ENCODE measurements at places on chromosomes 11 and 22.

DNA sequence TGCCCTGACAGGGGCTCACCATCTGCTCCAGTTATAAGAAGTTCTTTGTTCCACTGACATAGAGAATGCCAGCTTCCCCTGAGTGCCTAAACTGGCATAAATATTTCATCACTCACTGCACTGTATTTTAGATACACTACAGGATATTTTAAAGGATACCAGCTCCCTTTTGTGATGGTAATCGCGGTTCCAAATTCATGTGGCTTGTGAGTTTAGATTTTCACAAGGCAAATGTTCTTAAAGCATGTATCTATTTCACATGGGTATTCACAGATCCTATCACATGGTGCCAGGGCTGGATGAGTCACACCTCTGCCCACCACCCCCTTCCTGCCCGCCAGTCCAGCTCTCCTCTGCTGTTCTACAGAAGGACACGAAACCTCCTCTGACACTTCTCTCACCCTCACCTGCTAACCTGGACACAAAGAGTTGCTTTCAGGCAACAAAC lies 105.5 kb downstream of the KCNC1 start:
- DNase-seq = no peak

- DNase-seq = no peak
Observed at GRCh38 chr11:127199306-127199801, 198.8 kb upstream of the KIRREL3 start.

DNA sequence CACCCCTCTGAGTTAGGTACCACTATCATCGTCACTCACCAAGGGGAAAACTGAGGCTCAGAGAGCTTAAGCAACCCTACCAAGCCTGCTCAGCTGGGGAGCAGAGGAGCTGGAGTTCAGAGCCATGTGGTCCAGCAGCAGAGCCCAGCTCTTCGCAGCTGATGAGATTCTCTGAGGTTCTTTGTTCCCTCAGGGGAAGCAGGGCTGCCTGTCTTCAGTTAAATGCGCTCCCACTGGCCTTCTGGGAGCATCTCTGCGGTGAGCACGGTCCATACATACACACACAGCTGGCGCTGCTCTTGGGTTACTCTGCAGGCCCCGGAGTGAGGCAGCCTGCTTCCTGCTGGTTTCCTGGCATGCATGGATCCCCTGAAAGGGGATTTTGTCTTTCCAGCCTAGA lies 5.2 kb upstream of the PTGDR2 start:
- DNase-seq = no peak

GRCh38 chr11:59206635-59207034 lies 6.1 kb downstream of the MPEG1 start:
- DNase-seq = no peak

DNA sequence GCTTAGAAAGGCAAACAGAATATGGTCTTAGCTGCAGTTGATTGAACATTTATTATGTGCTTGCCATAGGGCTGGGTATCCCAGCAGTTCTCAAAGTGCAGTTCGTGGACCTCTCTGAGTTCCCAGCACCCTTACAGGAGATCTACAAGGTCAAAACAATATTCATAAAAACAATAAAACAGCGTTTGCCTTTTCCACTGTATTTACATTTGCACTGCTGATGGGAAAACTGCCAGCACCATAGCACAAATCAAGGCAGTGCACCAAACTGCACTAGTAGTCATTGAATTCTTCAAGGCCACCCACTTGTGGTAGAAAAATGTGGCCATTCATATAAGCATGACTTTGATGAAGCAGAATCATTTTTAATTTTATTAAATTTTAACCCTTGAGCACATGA lies 128.1 kb downstream of the CCDC34 start:
- no peak for DNase-seq

DNA sequence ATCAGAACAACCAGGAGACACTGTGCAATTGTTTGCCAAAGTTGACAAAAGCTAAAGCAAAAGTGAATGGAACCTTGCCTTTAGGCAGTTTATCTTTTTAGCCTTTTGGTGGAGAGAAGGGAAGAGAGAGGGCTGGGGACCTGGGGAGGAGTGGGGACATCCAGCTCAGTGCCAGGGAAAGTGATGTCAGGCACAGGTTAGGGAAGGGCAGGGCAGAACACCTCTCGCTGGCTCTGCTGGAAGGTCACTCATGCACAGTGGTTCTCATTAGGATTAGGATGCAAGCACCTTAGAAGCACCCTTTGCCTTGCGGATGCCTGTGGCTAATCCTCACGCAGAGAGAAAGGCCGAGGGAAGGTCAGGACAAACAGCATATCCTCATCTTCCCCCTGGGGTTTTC lies 14.3 kb upstream of the LINC01488 start:
- DNase-seq = no peak

DNA sequence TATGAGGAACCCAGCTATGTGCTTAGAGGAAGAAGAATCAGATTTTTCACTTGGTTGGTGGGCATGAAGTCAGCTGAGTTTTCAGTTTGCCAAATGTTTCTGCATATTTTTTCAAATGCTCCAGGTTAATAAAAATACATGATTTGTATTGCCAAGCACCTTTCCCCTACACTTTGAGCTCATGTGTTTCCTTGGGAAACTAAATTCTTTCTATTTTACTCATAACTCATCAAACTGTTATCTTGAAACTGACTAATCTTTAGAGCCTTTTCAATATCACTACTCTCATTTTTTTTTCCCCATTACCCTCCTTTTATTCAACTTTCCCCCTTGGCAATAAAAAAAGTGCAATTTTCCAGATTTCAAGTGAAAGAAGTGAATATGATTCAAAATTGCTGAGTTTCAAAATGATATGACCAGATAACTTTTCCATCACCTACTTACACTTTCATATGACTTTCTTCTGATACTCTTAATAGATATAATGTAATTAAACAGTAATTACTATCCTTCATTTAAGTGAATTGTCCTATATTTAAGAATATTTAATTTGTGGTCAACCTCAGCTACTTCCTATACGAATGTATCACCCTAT lies 91.9 kb upstream of the SOX6 start:
- DNase-seq = no peak

- no peak for DNase-seq
Observed at GRCh38 chr22:50357222-50357621, 14.1 kb downstream of the PPP6R2 start.

DNA sequence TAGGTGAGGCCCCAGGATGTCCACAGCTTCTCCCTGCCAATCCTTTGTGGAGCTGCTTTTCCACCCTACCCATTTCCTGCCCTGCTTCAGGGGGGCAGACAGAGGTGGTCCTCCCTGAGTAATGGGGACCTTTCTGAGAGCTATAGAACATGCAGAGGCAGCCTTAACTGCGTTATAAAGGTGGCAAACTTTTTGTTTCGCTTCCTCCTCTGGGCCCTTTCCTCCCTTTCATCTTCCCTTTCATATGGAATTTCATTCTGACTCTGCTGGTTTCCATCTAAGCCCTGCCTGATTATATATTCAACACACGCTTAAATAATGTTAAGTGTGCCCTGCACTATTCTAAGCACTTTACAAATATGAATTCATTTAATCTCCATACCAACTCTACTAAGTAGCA lies 169.3 kb upstream of the E2F8 start:
- no peak for DNase-seq

- no peak for DNase-seq
Observed at GRCh38 chr22:50072714-50073538, 12.3 kb downstream of the MLC1 start.

DNA sequence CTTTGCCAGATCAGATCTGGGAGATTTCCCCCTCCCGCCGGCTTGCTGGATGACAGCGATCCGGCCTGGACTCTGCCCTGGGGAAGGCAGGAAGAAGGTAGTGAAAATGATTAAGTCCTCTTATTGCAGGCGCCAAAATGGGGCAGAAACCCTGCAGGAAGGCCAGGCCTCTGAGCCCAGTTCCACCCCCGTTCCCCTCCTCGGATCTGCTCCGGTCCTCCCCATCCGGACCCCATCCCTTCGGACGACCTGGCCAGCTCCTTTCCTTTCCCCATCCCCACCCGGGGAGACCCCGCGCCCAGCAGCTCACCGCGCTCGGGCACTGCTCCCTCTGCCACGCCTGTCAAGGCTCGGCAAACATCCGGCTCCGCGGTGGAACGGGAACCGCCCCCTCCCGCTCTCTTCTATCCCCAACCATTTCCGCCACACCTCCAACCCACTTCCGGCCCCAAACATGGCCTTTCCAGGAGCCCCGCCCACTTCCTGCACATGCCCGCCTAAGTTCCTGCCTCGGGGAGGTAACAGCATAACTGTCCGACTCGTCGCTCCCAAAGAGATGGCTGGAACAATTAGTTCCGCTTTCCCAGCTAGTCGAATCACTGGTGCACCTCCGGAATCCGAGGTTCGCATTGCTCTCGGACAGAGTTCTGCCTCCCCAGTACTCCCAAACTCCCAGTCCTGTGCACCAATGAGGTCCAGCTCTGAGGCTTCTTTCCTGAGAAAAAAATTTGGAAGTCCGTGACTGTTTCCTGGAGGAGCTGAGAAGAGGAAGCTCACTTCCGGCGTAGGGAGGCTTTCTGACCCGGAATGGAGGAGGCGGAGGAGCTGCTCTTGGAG lies at the start of the genes ARHGAP1 and ZNF408:
ARHGAP1 (minus strand) TSS at position 379 of the 837 bp plus-strand sequence. CDS start 4,512 bp downstream, outside the sequence.
ZNF408 (plus strand) TSS at position 791 of the 837 bp plus-strand sequence; CDS start at position 808, 17 bp downstream.
- peak; percentile 88 for DNase-seq

GRCh38 chr11:103892603-103893002 lies 143.8 kb upstream of the DDI1 start:
- peak; percentile 64 for DNase-seq

DNA sequence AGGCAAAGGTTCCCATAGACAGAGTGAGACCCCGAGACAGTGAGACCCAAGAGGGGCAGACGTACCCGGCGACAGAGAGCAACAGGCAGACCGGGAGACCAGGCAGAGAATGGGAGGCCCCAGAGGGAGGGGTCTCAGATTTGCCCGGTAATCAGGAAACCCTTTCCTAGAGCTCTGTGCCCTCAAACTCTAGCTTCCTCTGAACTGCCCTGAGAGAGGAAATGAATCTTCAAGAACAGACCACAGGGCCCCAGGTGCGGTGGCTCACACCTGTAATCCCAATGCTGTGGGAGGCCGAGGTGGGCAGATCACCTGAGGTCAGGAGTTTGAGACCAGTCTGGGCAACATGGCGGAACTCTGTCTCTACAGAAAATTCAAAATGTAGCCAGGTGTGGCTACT lies 47.7 kb downstream of the RPUSD4 start:
- DNase-seq = no peak

DNA sequence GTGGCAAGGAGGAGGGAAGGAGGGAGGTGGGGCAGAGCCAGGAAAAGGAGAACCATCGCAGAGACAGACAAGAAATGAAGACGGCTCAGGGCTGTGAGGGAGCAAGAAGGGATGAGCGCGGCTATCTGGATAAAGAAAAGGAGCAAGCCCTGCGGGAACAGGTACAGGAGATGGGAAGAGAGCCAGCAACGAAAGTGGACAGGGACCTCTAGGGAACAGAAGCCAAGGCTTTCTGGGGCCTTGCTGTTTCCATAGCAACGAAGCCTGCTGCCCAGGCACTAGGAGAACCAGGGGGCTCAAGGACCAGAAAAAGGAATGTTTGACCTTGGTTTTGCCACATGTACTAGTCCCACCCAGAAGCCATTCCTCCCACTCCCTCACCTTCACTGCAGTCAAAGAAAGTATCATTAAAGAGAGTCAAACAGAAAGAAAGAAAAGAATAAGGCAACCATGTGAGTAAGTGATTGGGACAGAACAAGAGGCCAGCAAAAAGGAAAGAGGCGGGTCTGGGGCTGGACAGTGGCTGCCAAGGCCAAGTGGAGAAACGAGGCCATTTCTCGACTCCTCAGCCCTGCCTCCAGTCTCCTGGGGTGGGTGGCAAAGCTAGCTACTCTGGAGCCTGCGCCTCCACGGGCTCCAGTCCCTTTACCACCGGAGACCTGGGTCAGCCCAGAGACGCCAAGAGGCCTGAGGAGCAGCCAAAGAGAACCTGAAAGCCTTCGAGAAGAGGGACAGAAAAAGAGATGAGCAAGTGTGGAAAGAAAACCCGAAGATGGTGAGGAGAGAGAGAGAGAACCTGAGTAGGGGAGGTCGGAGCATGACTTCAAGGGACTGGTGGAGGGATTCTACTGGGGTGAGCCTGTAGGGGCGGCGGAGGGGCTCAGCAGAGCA lies 35.1 kb downstream of the NRXN2 start:
- no peak for DNase-seq

DNA sequence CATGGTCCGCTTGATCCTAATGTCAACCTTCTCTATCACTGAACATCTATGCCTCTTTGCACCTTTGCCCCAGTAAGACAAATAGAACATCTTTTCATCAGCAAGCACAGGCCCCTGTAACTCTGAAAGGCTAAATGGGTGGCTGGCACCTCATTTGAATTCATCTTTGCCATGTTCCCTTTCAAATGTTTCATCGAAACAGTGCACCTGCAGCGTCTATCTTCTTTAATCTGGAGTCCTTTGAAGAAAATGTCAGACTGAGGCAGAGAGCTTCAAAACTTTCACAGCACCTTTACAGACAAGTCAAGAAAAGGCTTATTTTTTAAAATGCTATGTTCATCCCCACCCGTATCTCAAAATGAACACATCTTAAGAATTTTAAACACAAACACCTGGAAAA lies 3.4 kb downstream of the MPPED2 start:
- no peak for DNase-seq

DNA sequence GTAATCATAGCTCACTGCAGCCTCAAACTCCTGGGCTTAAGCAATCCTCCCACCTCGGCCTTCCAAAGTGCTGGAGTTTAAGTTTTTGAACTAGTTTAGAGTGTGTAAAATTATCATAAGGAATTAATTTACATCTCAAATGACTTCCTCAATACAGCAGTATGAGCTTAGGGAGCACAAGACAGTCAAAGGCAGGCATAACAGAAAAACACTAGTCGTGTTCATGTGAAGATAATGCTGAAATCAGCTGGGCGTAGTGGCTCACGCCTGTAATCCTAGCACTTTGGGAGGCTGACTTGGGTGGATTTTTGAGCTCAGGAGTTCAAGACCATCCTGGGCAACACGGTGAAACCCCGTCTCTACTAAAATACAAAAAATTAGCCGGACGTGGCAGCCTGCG lies 25.8 kb downstream of the YDJC start:
- no peak for DNase-seq

DNA sequence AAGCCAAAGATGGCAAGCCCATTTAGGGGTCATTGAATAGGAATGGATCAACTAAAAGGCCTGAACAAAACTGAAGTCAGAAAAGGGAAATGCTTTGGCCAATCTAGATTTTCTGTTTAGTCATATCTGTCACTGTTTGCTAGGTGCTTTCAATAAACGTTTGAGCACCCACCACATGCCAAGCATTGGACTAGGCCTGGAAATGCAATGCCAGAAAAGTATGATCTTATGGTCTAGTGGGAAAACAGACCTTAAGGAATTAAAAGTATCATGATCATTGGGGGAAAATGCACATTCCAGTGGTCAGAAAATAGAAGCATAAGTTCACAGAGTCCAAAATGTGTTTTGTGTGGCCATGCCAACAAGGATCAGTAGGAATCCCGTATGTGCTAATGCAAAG lies 76.8 kb upstream of the BIRC3 start:
- DNase-seq = no peak
